ENCODE measurements at places on chromosomes 7 and 10.

GRCh38 chr10:28592953-28593352 lies 60.0 kb downstream of the WAC start:
- DNase-seq: no peak

DNA sequence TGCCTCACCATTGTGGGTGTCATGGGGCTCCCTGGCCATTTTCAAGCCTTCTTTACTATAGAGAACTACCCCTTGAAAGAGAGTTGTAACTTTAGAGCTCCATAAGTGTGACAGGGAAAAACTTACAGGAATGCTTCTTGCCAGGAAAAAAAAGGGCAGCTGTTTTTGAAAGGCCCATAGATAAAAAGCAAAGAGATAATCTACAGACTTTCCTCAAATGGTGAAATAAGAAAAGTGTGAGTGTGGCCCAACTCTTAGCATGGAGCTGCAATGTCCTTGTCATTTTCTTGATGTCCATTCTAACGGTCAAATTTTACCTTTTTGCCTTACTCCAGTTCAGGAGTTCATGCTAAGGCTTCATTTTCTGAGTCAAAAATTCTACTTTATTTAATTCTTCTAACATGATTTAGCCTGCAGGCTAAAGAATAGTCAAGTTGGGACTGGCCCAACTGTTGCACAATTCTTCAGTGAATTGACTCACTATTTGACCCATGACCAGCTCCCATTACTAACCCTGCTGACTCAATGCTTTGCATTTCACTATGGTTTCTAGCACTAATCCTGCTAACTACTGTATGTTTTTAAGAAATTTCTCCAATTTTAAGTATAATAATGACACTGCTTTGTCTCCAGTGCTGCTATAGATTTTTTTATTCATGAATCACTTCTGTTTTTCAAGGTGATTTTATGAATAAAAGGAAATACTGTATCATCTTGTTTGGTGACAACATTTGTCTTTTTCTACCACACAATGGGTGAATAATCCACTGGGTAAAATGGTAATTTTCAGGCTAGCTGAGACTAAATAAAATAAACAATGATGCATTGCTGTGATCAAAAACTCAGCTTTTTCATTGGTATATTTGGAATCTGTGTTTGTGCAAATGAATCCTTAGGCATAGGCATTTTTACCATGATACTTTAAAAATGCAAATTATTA lies 41.4 kb upstream of the SGCE start:
- DNase-seq: no peak

- no peak for DNase-seq
Observed at GRCh38 chr10:72043016-72043834, 45.1 kb downstream of the SPOCK2 start.

DNA sequence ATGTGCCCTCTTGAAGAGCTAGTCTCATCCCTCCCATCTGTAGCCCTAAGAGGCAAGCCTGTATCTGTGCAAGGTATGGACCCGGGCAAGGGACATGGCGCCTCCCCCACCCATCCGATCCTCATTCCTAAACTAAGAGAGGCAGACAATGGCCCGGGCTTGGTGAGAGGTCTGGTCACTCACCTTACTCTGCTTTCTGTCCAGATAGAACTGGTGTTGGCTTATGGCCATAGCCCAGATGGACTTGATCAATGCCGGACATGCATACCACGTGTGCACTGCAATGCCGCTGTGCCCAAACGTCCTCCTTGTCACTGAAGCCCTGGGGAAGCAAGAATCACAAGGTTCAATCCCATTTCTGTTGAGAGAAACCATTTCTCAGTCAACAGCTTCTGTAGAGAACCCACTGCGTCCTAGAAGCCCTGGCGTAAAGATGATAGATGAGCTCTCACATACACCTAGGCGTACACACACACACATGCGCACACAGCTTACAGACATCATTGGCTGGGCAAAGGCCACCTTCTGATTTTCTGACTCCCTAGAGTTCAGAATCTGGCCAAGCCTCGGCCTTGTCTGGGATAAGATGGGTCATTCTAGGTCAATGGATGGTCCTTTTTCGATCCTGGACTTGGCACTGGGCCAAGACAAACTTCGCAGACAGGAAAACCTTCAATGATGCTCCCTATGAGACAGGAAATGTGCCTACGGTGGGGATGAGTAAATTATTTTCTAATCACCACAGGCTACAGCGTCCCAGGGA lies 114.6 kb downstream of the PRPF18 start:
- no peak for DNase-seq

GRCh38 chr7:71429083-71429482 lies 297.1 kb downstream of the GALNT17 start:
- DNase-seq: no peak

DNA sequence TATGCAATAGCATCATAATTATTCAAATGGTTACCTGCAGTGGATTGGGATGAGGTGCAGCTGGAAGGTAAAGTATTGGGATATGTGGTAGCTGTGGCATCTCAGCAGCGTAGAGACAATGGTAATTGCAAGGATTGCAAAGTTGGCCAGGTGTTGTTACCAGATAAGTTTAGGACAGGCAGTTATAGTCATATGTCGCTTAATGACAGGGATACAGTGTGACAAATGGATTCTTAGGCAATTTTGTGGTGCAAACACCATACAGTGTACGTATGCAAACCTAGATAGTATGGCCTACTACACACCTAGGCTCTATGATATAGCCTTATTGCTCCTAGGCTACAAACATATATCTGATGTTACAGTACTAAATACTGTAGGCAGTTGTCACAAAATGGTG lies 163.5 kb upstream of the LYZL2 start:
- DNase-seq: no peak

GRCh38 chr10:126521399-126521798 lies 133.1 kb upstream of the ADAM12 start:
- no peak for DNase-seq

DNA sequence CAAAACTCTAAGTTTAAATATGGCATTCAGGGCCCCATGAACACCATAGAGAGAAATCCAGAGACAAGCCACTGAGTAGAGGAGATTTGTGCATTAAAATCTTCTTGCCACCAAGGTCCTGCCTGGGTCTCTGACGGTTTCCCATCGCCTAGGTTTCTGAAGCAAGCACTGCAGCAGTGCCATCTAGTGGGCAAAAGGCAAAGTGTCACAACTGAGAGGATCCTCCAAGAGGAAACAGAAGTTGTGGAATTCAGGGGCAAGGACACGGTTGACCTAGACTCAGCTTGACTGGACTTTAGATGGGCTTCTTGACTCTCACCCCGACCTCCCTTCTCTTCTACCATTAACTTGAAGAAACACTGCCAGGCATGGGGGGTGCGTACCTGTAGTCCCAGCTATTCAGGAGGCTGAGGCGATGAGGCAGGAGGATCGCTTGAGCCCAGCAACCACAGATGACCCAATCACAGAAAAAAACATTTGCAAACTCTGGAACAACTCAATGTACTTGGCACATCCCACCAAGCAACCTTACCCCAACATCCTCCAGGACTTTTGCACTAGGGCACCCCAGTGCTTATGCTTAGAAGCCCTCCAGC lies 604.1 kb downstream of the GALNT17 start:
- DNase-seq: peak; percentile 74

GRCh38 chr10:93124580-93125318 lies 51.1 kb downstream of the CYP26A1 start:
- no peak for DNase-seq

GRCh38 chr7:77284616-77285015 lies 85.0 kb upstream of the FGL2 start:
- no peak for DNase-seq

DNA sequence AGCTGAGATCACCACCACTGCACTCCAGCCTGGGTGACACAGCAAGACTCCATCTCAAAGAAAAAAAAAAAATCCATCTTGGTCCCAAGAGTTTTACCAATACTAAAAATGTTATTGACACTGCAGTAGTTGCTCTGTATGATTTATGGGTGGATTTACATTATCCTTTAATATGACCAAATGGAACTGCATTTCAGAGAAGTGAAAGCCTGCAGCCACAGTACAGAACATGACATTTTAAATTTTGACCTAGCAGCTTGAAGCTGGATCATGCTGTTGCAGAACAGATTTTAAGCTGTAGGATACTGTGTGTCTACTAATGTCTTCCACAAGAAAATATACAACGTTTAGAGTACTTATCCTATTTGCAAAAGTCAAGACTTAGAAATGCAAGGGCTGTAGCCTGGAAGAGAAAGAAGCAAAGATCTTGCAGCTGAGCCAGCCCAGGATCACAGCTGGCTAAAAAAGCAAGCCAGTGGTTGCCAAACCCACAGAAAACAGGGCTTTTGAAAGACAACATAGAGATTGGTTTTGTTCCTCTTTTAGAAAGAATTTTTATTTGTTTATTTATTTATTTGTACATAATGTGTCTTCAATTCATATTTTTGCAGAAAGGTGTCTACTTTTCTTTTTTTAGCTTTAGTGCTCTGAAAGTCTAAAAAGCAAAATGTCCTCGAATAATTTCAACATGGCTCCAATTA lies 55.2 kb upstream of the WNT16 start:
- no peak for DNase-seq

GRCh38 chr7:142927085-142927745 lies 6.3 kb downstream of the TRPV5 start:
- DNase-seq: no peak

- no peak for DNase-seq
Observed at GRCh38 chr7:152025937-152026890, 740 bp downstream of the GALNT11 start.

GRCh38 chr7:407721-408539 lies 111.7 kb downstream of the PDGFA start:
- no peak for DNase-seq

DNA sequence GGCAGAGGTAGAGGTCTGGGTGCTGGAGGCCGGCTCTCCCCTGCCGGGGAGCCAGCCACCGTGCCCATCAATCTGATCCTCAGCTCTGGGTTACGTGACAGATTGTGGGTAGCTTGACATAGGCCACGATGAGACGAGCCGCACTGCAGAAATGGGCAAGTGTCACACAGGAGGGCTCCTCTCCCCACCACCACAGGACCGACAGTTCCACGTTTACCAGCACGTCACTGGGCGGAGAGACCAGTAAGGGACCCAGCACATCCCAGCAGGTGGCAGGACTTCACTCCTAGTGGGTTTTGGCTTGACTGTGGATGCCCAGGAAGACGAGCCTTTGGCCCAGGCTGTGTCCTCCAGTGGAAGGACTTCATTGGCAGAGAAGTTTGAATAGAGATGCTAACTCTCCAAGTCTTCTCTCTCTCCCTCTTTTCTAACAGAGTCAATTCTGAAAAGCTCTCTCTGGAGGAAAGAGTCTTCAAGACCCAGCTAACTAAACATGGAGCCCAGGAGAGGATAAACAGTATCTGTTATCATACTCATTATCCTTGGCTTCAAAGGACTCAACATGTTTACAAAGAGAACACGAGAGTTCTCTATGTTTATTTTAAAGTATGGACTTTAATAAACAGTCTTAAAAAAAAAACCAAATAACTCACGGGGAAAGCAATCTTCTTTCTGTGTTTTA lies 129.3 kb upstream of the JCAD start:
- DNase-seq: no peak

GRCh38 chr10:132417257-132417910 lies 20.4 kb downstream of the PWWP2B start:
- DNase-seq: no peak

GRCh38 chr7:901388-902154 lies 25.2 kb downstream of the GET4 start:
- peak; percentile 99 for DNase-seq

DNA sequence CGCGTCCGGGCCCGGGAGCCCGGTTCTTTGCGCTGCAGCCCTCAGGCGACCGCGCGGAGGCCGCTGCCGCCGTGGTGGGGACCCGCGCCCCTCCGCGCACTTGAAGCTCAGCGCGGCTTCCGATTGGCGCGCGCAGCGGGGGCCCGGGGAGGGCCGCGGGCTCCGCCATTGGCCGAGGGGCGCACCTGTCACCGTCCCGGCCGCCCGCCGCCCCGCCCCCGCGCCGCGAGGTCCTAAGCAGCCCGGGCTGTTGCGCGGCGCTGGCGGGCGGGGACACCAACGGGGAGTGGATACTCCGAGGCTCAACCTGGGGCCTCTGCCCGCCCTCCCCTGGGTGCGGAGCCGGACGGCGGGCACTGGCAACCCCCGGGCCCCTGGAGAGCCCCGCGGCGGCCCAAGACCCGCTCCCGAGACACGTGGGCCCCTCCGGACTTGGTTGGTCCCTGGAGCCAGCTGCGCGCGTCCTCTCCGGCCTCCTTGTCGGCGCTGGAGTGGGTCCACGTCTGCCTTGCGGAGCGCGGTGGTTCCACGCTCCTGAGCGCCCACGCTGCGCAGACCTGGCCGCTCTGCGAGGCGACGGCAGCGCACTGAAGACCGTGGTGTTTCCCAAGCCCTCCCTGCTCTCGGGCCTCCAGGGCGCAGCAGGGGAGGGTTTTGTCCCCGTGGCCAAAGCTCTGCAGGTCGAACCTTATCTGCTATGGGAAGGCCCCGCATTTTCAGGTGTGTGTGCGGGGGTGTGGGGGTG lies at the start of gene MNX1:
Gene MNX1, minus strand, starts transcription at position 76 of the 745 bp plus-strand sequence. CDS start 313 bp downstream, outside the sequence.
- DNase-seq: peak; percentile 98

DNA sequence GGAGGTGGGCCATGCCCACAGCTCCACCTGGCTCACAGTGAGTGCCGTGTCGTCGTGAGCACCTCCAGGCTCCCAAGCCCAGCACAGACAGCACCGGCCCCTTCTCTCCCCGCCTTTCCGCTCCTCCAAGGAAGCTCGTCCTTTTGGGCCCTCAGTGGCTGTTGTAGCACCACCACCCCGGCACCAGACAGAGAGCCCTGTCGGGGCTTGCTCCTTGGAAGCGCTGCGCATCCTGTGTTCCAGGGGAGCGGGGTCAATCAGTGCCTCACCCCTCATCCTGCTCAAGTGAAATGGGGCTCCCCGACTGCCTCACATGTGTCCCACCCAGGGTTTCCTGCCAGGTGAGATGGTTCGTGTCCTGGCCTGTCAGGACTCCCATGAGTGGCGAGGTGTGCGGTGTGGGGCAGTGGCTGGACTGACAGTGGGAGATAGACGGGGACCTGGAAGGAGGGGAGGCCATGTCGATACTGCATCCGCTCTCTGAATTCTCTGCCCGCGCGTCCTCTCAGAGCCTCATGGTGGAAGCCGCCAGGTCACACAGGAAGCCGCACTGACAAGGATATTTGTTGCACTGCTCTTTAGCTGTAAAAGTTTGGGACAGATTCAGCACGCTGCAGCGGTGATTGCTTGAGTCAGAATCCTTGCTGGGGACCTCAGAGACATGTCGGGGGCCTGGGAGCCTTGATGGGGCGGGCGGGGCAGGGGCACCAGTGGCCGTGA lies 107.1 kb downstream of the INPP5A start:
- DNase-seq: no peak

DNA sequence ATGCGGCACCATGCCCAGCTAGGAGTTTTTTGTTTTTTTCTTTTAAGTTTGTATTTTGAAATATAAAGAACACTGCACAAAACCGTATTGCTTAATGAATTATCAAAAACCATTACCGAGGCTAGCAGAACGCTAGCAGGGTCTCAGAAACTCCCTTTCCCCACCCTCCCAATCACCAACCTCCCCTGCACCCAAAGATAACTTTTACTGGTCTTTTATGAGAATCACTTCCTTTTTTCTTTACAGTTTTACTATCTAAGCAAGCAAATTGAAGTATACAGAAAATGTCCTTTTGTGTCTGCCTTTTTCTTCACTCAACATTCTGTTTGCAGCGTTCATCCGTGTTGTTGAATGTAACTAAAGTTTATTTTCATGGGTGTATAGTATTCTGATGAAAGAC lies 13.4 kb downstream of the HIP1 start:
- no peak for DNase-seq

- DNase-seq: no peak
Observed at GRCh38 chr7:133784486-133785001, 342.6 kb upstream of the LRGUK start.

All from D341Med (cell line).